ENCODE measurements at places on chromosomes 7 and 10.

- no peak for DNase-seq
These were observed 24.0 kb downstream of the SLC35G1 start for GRCh38 chr10:93917821-93918220.

DNA sequence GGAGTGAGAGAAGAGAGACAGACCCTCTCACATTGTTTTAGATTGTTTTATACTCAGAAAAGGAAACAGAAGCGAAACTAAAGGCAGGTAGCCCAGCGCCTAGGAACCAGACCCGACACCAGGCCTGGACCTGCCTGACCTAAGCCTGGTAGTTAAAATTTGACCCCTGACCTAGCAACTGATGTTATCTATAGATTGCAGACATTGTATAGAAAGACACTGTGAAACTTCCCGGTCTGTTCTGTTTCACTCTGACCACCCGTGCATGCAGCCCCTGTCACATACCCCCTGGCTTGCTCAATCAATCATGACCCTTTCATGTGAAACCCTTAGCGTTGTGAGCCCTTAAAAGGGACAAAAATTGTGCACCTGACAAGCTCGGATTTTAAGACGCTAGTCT is 31.6 kb downstream of the VIPR2 start:
- no peak for DNase-seq

DNA sequence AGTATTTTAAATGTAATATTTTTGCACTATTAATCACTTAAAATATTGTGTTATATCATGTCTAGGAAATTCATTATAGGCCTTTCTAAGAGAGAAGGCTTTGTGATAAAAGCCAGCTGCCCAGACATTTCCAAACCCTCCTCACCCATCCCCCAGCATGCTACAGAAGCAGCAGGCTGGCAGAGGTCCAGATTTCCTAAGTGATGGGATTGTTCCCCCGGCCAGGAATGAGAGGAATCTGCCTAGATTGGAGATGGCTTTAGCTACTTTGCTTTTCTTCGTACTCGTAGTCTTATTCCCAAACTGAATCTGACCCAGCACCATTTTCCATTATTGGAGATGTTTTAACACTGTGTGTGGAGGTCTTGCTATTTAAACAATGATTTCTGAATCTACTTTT is 29.4 kb downstream of the CDK14 start:
- DNase-seq = peak; percentile 46

- peak; percentile 50 for DNase-seq
These were observed 52.0 kb downstream of the CDK14 start for GRCh38 chr7:90648107-90648506.

GRCh38 chr10:78729366-78729765 is 339.4 kb upstream of the ZMIZ1 start:
- DNase-seq = no peak

DNA sequence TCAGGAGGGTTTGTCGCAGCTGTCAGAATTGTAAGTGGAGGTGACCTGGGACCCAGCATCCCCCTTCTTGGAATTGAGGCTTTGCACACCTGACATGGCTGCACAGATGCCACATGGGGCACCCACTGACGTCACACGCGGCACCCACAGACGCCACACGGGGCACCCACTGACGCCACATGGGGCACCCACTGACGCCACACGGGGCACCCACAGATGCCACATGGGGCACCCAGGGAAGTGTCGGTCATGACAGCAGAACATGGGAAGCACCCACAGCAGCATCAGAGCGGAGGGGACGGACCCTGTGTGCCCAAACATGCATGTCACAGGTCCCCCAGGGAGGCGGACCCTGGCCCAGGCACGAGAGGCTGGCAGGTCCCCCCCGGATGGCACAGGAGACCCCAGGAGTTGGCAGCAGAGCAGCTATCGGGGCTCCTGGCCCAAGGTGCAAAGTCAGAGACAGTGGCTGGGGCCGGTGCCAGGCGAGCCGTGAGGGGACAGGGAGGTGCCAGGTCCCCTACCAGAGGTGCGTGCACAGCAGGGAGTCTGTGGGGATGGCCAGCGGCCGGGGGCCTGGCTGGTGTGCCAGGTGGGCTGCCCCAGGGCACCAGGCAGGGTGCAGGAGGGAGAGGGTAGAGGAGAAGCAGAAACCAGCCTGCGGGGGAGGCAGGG is 21.1 kb downstream of the KNDC1 start:
- DNase-seq = no peak

- DNase-seq = no peak
These were observed 114.0 kb upstream of the CNTNAP2 start for GRCh38 chr7:146002431-146003078.

- DNase-seq = peak; percentile 70
These were observed 109.4 kb downstream of the ABLIM1 start for GRCh38 chr10:114548662-114549061.

DNA sequence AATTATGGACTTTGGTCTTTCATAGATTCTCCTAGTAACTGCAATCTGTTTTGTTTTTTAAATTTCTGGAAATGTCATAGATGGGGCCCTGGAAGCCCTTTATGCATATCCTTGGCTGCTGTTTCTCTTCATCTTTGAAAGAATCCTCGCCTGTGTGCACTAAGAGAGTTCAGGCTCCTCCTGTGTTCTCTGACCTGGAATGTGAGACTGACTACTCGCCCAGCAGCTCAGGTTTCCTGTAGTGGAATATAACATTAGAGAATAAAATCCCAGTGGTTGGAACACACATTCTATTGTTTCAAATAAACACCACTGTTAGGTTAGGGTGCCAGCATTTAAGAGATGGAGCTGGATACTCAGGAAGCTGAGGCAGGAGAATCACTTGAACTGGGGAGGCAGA is 56.3 kb downstream of the WDFY4 start:
- DNase-seq = no peak

- DNase-seq = no peak
These were observed at the start of gene TAS2R16 for GRCh38 chr7:122995600-122995999. Gene TAS2R16, minus strand, starts transcription at chr7:122995700. Its CDS starts 66 bp downstream, at chr7:122995634.

- DNase-seq = no peak
These were observed 149.6 kb upstream of the PRPS1L1 start for GRCh38 chr7:18177129-18177814.

GRCh38 chr7:121109145-121109544 is 120.6 kb downstream of the CPED1 start:
- DNase-seq = no peak

- peak; percentile 54 for DNase-seq
These were observed 23.8 kb upstream of the AHR start for GRCh38 chr7:17274551-17275245.

DNA sequence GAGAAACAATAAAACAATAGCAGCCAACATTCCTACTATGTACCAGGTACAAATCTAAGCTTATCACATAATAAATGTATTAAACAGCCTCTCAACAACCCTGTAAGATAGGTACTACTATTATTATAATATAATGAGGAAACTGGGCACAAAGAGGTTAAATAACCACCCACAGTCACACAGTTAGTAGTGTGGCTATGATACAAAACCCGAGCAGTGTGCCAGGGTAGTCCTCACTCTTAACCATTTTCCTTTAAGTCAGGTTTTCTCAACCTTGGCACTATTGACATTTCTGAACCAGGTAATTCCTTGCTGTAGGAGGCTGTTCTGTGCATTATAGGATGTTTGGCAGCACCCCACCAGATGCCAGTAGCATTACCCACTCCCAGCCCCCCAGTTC is 48.8 kb downstream of the DNAJC1 start:
- no peak for DNase-seq

GRCh38 chr10:86164960-86165630 is 201.5 kb downstream of the GRID1 start:
- DNase-seq = no peak

GRCh38 chr10:3076138-3076537 is 8.8 kb downstream of the PFKP start:
- DNase-seq = no peak

DNA sequence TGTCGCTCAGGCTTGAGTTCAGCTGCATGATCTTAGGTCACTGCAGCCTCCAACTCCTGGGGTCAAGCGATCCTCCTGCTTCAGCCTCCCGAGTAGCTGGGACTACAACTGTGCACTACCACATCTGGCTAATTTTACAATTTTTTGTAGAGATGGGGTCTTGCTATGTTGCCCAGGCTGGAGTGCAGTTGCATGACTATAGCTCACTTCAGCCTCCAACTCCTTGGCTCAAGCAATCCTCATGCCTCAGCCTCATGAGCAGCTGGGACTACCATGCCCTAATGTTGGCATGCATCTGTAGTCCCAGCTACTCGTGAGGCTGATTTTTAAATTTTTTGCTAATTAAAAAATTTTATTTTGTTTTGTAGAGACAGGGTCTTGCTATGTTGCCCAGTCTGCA is 101.9 kb upstream of the NPTX2 start:
- no peak for DNase-seq

DNA sequence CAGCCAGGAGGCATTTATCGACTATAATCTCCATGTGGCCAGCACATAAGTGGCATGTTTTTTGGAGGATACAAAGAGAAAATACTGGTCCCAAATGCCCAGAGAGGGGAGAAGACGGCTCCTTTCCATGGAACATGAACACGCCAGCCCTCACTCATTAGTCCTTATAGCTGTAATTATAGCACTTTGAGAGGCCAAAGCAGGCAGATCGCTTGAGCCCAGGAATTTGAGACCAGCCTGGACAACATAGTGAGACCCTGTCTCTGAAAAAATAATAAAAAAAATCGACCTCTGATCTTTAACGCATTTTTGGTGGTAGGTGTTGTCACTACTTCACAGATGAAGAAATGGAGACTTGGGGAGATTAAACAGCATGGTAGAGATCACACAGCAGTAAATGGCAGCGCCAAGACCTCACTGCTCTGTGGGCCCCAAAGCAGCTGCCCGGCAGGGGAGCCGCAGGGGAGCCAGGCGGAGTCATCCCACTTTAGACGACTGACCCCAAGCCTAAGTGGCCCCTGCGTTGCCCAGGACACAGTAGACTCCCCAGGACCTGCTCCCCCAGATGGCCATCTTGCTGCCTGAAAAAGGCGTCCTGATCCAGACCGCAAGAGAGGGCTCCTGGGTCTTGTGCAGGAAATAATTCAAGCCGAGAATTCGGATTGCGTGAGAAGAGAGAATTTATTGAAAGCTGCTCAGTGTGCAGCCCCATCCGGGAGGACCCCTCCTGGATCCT is 21.2 kb upstream of the PRKAG2 start:
- DNase-seq = no peak

DNA sequence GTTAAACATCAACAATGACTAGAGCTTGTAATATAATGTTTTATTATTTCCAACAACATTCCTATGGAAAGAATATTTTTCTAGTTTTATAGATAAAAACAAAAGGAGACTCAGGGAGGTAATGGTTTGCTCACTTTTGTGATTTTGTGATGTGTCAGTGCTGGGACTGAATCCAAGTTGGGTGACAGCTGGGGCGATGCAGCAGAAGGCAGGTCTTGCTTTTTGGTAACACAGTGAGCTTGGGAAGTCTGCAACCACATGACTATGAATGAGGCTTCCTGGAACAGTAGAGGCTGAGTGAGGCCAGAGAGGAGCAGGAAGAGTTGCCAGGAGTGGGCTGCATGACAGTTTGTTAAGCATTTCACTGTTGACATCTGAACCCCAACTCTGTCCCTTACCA is 4.9 kb upstream of the YKT6 start:
- DNase-seq = peak; percentile 33

DNA sequence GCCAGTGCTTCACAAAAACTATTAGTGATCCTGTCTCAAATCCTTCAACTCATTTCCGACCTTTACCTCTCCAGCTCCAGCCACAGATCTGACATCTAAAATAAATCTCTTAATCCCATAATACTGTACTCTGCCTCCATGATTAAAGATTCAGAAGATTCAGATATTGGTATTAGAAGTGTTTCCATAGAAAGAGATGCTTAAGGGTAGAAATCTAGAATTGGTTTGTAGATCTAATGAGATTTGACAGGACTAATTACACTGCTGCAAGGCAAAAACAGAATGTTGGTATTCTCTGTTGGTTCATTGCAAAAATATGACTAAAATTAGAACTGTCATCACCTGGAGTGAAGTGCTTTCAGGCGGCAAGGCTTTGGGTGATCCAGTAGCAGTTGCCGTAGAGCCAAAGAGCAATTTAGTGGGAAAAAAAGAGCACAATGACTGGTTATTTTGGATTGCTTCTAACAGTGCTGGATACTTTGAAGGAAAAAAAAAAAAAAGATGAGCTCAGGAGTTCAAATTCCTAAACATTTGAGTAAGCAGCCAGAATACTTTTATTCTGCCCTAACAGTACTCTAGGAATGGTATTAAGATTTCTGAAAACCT is 940.1 kb upstream of the SORCS1 start:
- peak; percentile 0 for DNase-seq

DNA sequence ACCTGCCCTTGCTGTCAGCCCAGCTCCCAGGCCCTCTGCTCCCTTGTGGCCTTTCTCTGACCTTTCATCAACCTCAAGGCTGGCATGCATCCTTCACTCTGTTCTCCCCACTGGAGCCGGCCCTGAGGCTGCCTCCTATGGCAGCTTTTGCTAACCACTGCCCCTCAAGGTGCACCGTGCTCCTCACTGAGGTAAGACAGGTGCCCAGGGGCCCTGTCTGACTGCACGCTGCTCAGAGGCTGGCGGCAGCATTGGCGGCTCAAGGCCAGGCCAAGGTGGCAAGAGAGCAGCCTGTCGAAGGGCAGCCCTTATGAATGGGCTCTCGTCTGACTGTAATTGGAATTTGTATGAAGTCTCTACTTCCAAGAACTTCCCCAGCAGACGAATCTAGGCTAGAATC is 172.6 kb downstream of the ZNF248 start:
- no peak for DNase-seq

GRCh38 chr10:122643931-122644534 is 55.6 kb downstream of the C10orf120 start:
- DNase-seq = no peak

- DNase-seq = peak; percentile 54
These were observed 31.2 kb downstream of the TOMM7 start for GRCh38 chr7:22791204-22792158.

- DNase-seq = peak; percentile 83
These were observed 38.6 kb downstream of the CDC14C start for GRCh38 chr7:48962821-48963505.

DNA sequence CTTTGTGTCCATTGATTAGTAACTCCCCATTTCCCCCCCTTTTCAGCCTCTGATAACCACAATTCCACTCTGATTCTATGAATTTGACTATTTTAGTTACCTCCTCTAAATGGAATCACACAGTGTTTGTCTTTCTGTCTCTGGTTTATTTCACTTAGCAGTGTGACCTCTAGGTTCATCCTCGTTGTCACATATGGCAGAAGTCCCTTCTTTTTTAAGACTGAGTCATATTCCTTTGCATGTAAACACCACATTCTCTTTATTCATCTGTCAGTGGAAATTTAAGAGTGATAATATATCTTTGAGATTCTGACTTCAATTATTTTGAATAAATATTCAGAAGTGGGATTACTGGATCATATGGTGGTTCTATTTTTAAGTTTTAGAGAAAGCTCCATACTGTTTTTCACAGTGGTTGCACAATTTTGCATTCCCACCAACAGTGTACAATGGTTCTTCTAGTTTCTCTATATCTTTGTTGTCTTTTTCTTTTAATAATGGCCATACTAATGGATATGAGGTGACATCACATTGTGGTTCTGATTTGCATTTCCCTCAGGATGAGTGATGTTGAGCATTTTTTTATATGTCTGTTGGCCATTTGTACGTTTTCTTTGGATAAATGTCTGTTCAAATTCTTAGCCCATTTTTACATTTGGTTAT is 126.1 kb upstream of the GRB10 start:
- peak; percentile 4 for DNase-seq

- DNase-seq = peak; percentile 59
These were observed 186.4 kb downstream of the LRRC4 start for GRCh38 chr7:127844707-127845331.

GRCh38 chr10:103316087-103316486 is 34.9 kb downstream of the PCGF6 start:
- DNase-seq = no peak

- DNase-seq = no peak
These were observed 128.0 kb downstream of the USP6NL start for GRCh38 chr10:11483201-11484148.

GRCh38 chr7:104855861-104856260 is 158.1 kb upstream of the KMT2E start:
- DNase-seq = no peak

Measured in fibroblast of mammary gland (primary cell).